ENCODE measurements at places on chromosomes 1 and 21.

- no peak for DNase-seq
Observed at GRCh38 chr1:72010094-72010431, 272.3 kb downstream of the NEGR1 start.

- no peak for DNase-seq
Observed at GRCh38 chr1:91940496-91940895, 8.7 kb upstream of the BRDT start.

DNA sequence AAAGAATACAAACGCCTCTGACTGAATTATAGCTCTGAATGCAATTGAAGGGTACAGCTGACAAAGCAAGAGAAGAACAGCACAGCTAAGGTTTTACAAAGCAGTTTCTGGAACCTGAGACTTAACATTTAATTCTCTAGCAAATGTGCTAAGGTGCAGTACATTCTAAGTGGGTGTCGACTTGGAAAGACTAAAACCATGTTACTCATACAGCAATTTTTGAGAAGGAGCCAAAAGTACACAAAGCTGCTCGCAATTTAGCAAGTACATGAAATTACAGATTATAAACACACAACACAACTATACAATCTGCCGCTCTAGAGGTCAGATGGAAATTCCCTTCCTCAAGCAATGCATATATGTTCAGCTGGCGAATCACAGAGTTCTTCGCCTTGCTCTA is 121.9 kb downstream of the TIAM1 start:
- DNase-seq = peak; percentile 86

- DNase-seq = no peak
Observed at GRCh38 chr1:110266834-110267233, 56.7 kb downstream of the KCNC4 start.

- peak; percentile 62 for DNase-seq
Observed at GRCh38 chr1:109266965-109267364, 16.0 kb downstream of the PSRC1 start.

DNA sequence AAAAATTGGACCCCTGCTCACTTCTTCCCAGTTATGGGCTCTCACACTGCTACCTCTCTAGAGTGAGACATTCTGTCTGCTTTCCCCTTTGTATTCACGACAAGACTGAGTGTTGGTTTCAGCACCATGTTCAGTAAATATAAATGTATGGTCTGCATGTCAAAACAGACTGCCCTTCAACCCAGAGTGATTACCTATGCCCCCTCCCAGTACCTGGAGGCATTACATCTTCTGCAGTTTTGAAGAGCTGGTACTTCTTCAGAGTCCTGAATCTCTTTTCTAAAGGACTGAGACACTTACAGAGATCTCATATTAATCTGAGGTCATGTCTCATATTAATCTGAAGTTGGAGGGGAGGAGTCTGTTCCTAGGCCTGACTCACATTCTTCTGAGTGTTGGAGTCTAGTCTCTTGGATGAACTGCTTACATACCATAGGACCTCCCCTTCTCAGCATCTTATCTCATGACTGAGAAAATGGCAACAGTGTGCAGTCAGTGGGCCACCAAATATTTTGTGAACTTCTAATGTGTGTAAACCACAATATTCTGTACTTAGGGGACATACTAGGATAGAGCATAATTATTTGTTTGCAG is 80.3 kb downstream of the RGL1 start:
- peak; percentile 69 for DNase-seq

GRCh38 chr1:175788586-175789252 is 45.3 kb upstream of the TNR start:
- no peak for DNase-seq

DNA sequence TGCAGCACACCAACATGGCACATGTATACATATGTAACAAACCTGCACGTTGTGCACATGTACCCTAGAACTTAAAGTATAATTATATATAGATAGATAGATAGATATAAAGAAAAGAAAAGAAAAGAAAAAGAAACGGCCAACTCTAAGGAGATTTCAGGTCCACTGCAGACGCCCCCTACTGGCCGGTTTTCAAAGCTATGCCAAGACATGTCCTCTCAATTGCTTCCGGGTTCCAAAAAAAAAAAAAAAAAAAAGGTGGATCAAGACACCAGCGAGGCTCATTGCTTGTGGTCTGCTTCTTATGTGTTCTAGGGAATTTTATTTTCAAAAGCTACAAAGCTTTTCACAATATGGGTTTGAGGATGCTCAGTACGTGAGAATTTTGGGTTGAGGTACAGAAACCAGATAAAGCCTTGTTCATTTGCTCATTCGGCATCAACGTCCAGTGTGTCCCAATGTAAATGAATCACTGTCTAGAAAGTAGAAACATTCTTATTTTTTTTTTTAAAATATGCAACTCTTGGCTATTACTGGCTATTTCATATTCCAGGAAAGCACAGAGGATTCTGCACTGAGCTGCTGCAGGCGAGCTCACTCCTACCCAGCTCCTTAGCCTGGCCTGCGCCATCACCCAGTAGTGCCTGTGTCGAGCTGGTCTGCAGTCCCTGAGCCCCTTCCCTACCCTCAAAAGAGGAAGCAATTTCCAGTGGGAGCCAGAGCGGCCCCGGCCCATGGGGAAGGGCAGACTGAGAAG is 643.0 kb downstream of the KIF26B start:
- DNase-seq = no peak

DNA sequence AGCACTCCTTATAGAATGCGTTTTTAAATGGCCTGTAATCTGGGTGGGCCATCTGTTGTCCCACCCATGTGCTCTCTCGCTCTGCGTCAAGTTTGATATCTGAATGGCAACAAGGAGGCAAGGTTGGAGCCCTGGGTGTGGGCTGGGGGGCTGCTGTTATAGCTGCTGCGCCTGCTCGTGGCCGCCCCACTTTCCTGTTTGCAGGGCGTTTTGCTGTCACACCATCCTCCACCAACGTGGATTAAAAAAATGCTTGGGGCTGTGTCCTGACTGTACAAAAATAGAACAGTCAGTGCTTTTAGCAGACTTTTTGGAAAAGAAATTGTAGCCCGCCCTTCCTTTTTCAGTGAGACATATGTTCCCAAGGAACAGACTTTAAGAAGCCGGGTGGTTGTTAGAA is 25.4 kb downstream of the UMODL1 start:
- no peak for DNase-seq

GRCh38 chr1:19799230-19800075 is at the start of gene TMCO4:
Gene TMCO4, minus strand, starts transcription at chr1:19799916. Its CDS starts 19,158 bp downstream, at chr1:19780758.
- peak; percentile 29 for DNase-seq

DNA sequence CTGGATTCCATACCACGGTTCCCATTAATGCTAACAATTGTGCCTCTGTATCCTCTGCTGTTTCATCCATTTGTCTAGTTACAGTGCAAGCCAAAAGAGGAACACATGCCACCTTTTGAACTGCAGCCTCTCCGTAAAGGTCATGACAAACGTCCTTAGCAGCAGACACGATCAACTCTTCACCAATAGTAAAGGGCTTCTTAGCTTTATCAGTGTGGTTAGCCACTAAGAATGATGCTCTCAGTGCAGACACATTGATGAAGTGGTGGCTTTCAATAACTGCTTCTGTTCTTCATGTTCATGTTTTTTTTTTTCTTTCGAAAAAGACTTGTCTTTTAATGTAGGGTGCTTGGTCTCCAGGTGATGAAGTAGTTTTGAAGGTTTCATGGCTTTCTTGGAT is 14.3 kb downstream of the XPR1 start:
- no peak for DNase-seq

- no peak for DNase-seq
Observed at GRCh38 chr1:7388488-7389185, 382.5 kb upstream of the VAMP3 start.

GRCh38 chr1:248914796-248915381 is 8.9 kb downstream of the PGBD2 start:
- DNase-seq = no peak
